Kidney capillary endothelial cell (primary cell): ENCODE measurements at places on chromosomes 12 and 14.

DNA sequence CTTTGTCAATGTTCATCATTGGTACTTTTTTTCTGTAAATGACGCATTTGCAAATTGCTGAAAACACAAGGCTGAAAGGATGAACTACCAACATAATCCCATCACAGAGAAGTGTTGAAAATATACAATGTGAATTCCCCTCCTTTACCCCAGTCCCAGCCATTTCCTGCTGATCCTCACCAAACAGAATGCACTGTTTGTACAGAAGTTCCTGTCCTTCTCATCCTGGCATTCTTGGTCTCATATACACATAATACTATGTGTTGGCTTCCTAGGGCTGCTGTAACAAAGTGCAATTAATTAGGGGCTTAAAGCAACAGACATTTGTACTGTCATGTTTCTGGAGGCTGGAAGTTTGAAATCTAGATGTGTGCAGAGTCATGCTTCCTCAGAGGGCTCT, 836.2 kb upstream of the MGAT4C start:
- DNase-seq, result no peak

DNA sequence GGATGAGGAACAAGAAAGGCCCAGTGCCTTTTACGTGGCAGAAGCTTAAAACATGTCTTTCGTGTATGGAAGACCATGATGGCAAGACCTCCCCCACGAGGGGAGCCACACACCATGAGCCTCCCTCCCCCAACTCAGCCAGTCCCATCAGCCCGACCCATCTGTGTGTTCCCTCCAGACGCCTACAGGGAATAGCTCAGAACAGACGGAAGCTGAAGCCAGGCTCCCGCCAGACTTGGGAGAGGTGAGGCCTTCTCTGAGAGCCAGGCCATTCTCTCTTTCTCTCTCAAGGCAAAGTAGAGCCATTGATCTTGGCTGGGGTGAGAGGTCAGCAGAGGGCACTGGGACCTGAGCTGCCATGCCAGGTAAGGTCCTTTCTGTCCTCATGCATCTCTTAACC, 9.5 kb downstream of the REM2 start:
- no peak for DNase-seq

DNA sequence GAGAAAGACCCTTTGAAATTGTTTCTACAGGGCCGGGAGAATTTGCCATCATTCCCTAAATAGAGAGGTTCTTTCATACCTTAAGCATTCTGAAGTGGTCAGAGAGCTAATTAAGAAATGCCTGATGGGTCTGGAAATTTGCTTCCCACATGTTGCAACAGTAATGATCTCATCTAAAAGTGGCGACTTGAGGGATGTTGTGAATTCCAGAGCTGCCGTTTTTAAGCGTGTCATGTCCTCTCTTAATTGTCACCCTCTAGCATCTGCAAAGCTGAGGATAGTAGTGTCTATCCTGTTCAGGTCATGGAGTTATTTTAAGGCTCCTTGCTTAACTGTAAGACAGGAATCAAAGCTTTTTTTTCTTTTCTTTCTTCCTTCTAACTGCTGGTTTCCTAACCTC, 60.4 kb downstream of the FOS start:
- no peak for DNase-seq

DNA sequence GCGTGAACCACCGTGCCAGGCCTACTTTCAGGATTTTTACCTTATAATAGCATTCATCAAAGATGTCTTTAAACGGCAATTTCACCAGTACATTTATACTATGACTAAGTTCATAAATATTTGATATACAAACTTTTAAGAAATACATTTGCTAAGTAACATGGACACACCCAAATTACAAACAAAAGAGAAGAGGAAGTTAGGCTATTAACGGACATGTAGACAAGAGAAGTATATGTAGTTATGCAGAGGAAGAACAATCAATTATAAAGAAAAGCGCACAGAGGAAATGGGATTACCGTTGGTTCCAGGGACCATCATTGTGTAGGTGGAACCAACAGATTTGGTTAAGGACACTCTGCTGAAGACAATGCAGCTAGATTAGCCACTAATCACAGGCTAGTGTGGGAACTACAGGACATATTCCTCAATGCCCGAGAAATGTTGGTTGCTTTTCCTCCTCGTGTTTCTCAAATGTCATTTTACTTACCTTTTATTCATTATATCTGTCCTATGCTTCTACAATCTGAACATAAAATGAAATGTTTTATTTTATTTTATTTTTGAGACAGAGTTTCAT, 24.0 kb upstream of the PKP2 start:
- no peak for DNase-seq

DNA sequence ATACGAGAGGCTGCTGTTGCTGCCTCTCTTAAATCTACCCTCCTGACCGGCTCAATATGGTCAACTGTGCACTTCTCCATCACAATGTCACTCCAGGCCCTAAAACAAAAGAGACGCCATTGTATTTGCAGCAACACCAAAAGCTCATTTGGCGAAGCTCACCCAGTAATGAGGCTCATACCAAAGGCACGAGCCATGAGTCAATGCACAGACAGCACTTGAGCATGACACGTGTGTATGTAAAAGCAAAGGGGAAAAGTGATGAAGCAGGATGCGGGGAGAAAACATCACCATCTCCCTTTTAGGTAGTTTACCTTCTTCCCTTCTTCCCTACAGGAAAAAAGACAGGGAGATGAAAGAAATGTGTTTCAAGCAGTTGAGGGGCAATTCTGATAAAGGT, 150.3 kb downstream of the FOXN3 start:
- DNase-seq, result no peak

DNA sequence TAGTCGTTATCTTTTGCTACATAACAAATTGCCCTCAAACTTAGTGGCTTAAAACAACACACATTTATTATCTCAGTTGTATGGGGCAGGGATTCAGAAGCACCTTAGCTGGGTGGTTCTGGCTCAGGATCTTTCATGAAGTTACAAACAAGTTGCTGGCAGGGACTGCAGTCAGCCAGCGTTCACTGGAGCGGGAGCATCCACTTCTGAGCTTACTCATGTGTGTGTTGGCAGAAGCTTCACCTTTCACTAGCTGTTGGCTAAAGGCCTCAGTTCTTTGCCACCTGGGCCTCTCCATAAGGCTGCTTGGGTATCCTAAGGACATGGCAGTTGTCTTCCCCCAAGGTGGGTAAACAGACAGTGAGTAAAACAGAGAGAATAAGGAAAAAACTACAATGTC, 365.7 kb downstream of the RPS29 start:
- no peak for DNase-seq
